Activated CD8-positive, alpha-beta T cell treated with anti-CD3 and anti-CD28 coated beads for 36 hours (primary cell): ENCODE measurements at places on chromosomes 12 and 14. TPM values are rescaled to one million over a fixed set of nuclear protein-coding genes. Genes with fewer than 3 reads are reported as not detected.

- no peak overlapping the region for H3K4me3 ChIP-seq
- peaks cover 1% of the 10 kb centered on the region for H3K27me3 ChIP-seq
- H3K4me1 ChIP-seq = peaks cover 15% of the 10 kb centered on the region
- H3K36me3 ChIP-seq = no peaks in the 10 kb centered on the region
- H3K27ac ChIP-seq = no peak overlapping the region
- no peak for DNase-seq
These were observed 4.9 kb downstream of the CACNA2D4 start for GRCh38 chr12:1913377-1914113.

DNA sequence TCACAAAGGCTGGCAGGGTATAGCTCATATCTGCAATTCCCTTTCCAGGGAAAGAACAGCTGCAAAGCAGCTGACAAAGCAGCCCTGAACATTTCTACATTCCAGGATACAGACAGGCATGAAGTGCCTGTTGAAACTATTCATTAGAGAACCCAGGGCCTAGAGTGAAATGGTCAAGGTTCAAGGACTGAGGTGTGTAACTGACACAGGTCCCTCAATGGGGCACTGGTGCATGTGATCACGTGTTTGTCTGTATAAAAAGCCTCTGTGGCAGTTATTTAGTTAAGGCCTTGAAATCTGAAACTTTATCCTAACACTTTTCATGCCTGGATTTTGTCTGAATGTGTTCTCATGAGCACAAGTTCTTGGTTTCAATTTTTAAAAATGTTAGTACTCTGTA, 47.1 kb downstream of the GIT2 start:
- no peak overlapping the region for H3K27ac ChIP-seq
- no peaks in the 10 kb centered on the region for H3K27me3 ChIP-seq
- H3K36me3 ChIP-seq = peaks cover 50% of the 10 kb centered on the region
- H3K4me1 ChIP-seq = peaks cover 27% of the 10 kb centered on the region

- DNase-seq = no peak
- no peak overlapping the region for H3K27ac ChIP-seq
- no peaks in the 10 kb centered on the region for H3K36me3 ChIP-seq
- no peaks in the 10 kb centered on the region for H3K27me3 ChIP-seq
- no peaks in the 10 kb centered on the region for H3K4me1 ChIP-seq
These were observed 73.5 kb upstream of the ALX1 start for GRCh38 chr12:85206543-85206942.

- H3K4me1 ChIP-seq = no peaks in the 10 kb centered on the region
- no peak overlapping the region for H3K4me3 ChIP-seq
- no peak for DNase-seq
- no peaks in the 10 kb centered on the region for H3K27me3 ChIP-seq
These were observed 15.3 kb upstream of the SOX5 start for GRCh38 chr12:23964812-23965211.

DNA sequence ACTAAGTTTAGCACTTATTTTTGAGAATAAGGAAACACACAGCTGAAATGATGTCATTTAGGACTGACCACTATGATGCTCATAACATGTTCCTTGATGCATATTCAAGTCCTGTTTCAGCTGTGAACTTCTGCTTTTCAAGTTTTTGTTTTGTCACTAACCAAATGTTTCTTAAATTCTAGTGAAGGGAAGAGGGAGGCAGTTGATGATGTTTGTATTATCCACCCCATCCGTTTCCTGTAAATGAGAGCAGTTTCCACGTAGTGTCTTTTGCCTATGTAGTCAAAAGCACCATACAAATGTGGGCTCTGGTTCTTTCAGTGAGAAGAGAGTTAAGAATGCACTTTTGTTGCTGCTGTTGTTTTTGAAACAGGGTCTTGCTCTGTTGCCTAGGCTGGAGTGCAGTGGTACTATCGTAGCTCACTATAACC, 491.8 kb downstream of the PCNX1 start:
- no peaks in the 10 kb centered on the region for H3K27me3 ChIP-seq
- no peak overlapping the region for H3K4me3 ChIP-seq
- H3K27ac ChIP-seq = peak overlapping the region; percentile 72
- H3K36me3 ChIP-seq = peaks cover 3% of the 10 kb centered on the region
- peaks cover 56% of the 10 kb centered on the region for H3K4me1 ChIP-seq
- DNase-seq = peak; percentile 39

- no peaks in the 10 kb centered on the region for H3K27me3 ChIP-seq
- H3K36me3 ChIP-seq = peaks cover 7% of the 10 kb centered on the region
- H3K4me1 ChIP-seq = peaks cover 23% of the 10 kb centered on the region
- no peak overlapping the region for H3K27ac ChIP-seq
- no peak for DNase-seq
These were observed 148.7 kb downstream of the ETV6 start for GRCh38 chr12:11798006-11798708.

GRCh38 chr12:94704452-94705306, 54.3 kb upstream of the TMCC3 start:
- no peaks in the 10 kb centered on the region for H3K36me3 ChIP-seq
- no peak overlapping the region for H3K27ac ChIP-seq
- DNase-seq = no peak
- H3K27me3 ChIP-seq = peaks cover 2% of the 10 kb centered on the region
- H3K4me3 ChIP-seq = no peak overlapping the region
- H3K4me1 ChIP-seq = peaks cover 6% of the 10 kb centered on the region

DNA sequence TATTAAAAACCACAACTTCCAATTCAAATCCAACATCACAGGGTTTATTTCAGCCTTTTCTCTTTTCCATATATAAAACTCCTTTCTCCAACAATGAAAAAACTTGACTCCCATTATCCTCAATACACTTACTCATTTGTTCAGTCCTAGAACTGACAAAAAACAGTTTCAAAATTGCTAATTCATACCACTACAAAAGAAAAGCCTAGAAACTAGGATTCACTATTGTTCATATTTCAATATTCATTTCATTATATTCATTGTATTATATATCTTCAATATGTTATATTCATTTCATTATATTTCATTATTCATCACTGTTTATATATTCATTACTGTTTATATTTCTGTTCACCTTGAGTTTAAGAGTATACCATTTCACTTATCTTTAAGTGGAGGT, 85.8 kb downstream of the NUMB start:
- no peak for DNase-seq
- peaks cover 9% of the 10 kb centered on the region for H3K4me1 ChIP-seq
- H3K36me3 ChIP-seq = peaks cover 4% of the 10 kb centered on the region
- H3K27me3 ChIP-seq = no peaks in the 10 kb centered on the region
- no peak overlapping the region for H3K27ac ChIP-seq

GALNT8 gene
- 0.38 TPM for total RNA-seq

ABCC9 gene
- total RNA-seq = not detected

CMAS gene
- 35.6 TPM for total RNA-seq

HOXC10 gene
- not detected for total RNA-seq

RIC8B gene
- 11.0 TPM for total RNA-seq

NFATC4 gene
- total RNA-seq = 1.3 TPM

JAG2 gene
- total RNA-seq = 3.6 TPM
